ENCODE measurements at places on chromosomes 2 and 18. TPM values are rescaled to one million over a fixed set of nuclear protein-coding genes. Genes with fewer than 3 reads are reported as not detected.

The HAUS1 gene
- 82.6 TPM for polyA plus RNA-seq

The UGT1A7 gene
- polyA plus RNA-seq, result not detected

The CXCR1 gene
- not detected for polyA plus RNA-seq

The MALL gene
- polyA plus RNA-seq, result not detected

The MYO5B gene
- not detected for polyA plus RNA-seq

The FASTKD1 gene
- polyA plus RNA-seq, result 17.4 TPM

The OBSL1 gene
- not detected for polyA plus RNA-seq

The WNT10A gene
- polyA plus RNA-seq, result 7.6 TPM

The ATP6V1C2 gene
- polyA plus RNA-seq, result 0.20 TPM

The FARSB gene
- polyA plus RNA-seq, result 36.8 TPM

The RAPGEF4 gene
- not detected for polyA plus RNA-seq

The OSGEPL1 gene
- 7.5 TPM for polyA plus RNA-seq

The HADHB gene
- polyA plus RNA-seq, result 95.0 TPM

The IL36G gene
- not detected for polyA plus RNA-seq

The NRP2 gene
- not detected for polyA plus RNA-seq

The PDE11A gene
- not detected for polyA plus RNA-seq

The NT5DC4 gene
- polyA plus RNA-seq, result not detected

The GCKR gene
- polyA plus RNA-seq, result not detected

The GEN1 gene
- polyA plus RNA-seq, result 0.22 TPM

The GPAT2 gene
- polyA plus RNA-seq, result 6.3 TPM

The NT5C1B gene
- 0.47 TPM for polyA plus RNA-seq

The CD207 gene
- polyA plus RNA-seq, result not detected

The TNFRSF11A gene
- 6.5 TPM for polyA plus RNA-seq

The MAP3K19 gene
- polyA plus RNA-seq, result not detected

The FBXO15 gene
- polyA plus RNA-seq, result 2.2 TPM

The TTC32 gene
- 24.3 TPM for polyA plus RNA-seq

The CDH19 gene
- not detected for polyA plus RNA-seq

The AMER3 gene
- polyA plus RNA-seq, result not detected

The DPP4 gene
- 124 TPM for polyA plus RNA-seq

The MYL1 gene
- polyA plus RNA-seq, result not detected

The SLC23A3 gene
- not detected for polyA plus RNA-seq

The LIMS4 gene
- 4.6 TPM for polyA plus RNA-seq

The MROH2A gene
- polyA plus RNA-seq, result not detected

The EVX2 gene
- polyA plus RNA-seq, result not detected

The CNGA3 gene
- not detected for polyA plus RNA-seq

The CCDC121 gene
- 1.2 TPM for polyA plus RNA-seq

The ADAM23 gene
- polyA plus RNA-seq, result 2.9 TPM

The ANKRD30BL gene
- not detected for polyA plus RNA-seq

The PLGLB2 gene
- 0.14 TPM for polyA plus RNA-seq

All from CD4-positive, alpha-beta memory T cell (primary cell).